ENCODE measurements at places on chromosomes 12 and 14.

- no peak for DNase-seq
These were observed 64.9 kb downstream of the PRKCH start for GRCh38 chr14:61386173-61386772.

DNA sequence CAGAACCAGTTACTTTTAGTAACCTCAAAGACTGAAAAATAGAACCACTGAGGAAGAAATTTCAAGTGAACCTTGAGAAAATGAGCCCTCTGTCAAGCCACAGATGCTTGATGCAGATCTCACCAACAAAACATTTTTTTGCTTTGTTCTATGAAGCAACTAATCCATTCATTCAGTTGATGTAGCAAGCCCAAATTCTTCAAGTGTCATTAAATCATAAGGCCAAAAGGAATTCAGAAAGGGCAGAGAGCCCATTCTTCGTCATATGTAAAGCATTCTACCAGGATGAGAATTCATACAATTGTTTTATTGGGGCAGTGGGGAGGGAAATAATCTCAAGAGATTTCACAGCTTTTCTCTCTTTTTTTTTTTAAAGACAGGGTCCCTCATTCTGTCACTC, 218.0 kb upstream of the RGS6 start:
- DNase-seq: no peak

GRCh38 chr14:74065746-74066575, 18.3 kb downstream of the ALDH6A1 start:
- no peak for DNase-seq

- no peak for DNase-seq
These were observed 94.3 kb upstream of the NAV3 start for GRCh38 chr12:77736219-77736965.
